ENCODE measurements at places on chromosomes 12 and 14. TPM values are rescaled to one million over a fixed set of nuclear protein-coding genes. Genes with fewer than 3 reads are reported as not detected.

Gene TMPRSS12
- total RNA-seq = not detected

GRCh38 chr14:72701605-72702004 is 192.3 kb downstream of the DPF3 start:
- DNase-seq = no peak

Gene NKX2-8
- total RNA-seq = not detected

Gene KRT83
- not detected for total RNA-seq

All from M059J (cell line).